ENCODE measurements at places on chromosomes 1 and 21. TPM values are rescaled to one million over a fixed set of nuclear protein-coding genes. Genes with fewer than 3 reads are reported as not detected.

The LRRC3 gene
- total RNA-seq = 2.9 TPM

The S1PR1 gene
- 57.9 TPM for total RNA-seq

The MFAP2 gene
- 4.8 TPM for total RNA-seq

The CYP4A22 gene
- total RNA-seq = not detected

The PLPPR4 gene
- 1.0 TPM for total RNA-seq

The CLDN14 gene
- total RNA-seq = not detected

The SPRR2E gene
- not detected for total RNA-seq

The LIN28A gene
- not detected for total RNA-seq

The HCRTR1 gene
- total RNA-seq = not detected

The CDC7 gene
- total RNA-seq = 1.6 TPM

The HCN3 gene
- 2.2 TPM for total RNA-seq

The KCNE2 gene
- 0.22 TPM for total RNA-seq

The BEST4 gene
- 0.11 TPM for total RNA-seq

The RPE65 gene
- 0.13 TPM for total RNA-seq

The LYPD8 gene
- total RNA-seq = not detected

The AQP10 gene
- 0.70 TPM for total RNA-seq

Measured in cardiac septum (tissue), 1 donor.